CD4-positive, alpha-beta T cell treated with Interleukin-4 for 4 hours (primary cell): ENCODE measurements at places on chromosomes 7 and 10.

- no peak for DNase-seq
These were observed 10.3 kb upstream of the ADARB2 start for GRCh38 chr10:1747590-1748157.

GRCh38 chr10:126561921-126562680, 108.4 kb downstream of the C10orf90 start:
- no peak for DNase-seq

GRCh38 chr7:142876236-142876960, 9.1 kb downstream of the TRPV6 start:
- no peak for DNase-seq

DNA sequence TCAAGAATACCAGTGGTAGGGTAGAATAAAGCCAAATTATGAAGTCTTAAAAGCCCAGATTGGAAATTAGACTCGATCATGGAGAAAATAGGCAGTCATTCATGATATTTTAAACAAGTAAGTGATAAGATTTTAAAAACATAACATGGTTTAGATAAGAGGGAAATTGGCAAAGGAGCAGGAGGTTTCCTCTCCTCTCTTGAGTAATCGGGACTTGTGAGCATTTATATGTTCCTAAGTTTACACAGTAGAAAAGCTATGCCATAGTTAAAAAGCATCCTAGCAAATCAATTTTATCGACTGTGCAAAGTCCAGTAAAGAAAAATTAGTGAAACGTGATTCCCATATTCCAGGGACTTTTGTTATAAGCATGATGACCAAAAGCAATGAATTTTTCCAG, 313.2 kb downstream of the AHR start:
- DNase-seq, result no peak

GRCh38 chr10:100912605-100913469, at the start of gene SLF2:
Gene SLF2 (plus strand): TSS chr10:100912963. CDS start chr10:100913111, 148 bp downstream.
- DNase-seq, result peak; percentile 96

DNA sequence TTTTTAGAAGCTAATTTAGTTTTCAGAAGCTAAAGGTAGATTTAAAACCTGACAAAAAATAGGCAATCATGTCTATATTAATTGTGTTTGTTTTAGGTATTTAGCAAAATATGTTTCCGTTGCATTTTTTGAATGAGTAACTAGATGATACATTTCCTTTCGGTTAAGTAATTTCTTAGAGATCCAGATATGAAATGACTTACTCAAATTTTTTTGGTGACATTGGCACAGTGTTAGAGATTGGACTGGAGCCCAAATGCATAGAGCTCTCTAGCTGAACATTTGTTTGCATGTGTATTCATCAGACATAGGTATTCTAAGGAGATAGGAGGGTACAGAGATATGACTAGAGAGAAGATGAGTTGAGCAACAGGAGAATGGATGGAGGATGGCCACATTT, 1.9 kb downstream of the BUB3 start:
- DNase-seq, result no peak

DNA sequence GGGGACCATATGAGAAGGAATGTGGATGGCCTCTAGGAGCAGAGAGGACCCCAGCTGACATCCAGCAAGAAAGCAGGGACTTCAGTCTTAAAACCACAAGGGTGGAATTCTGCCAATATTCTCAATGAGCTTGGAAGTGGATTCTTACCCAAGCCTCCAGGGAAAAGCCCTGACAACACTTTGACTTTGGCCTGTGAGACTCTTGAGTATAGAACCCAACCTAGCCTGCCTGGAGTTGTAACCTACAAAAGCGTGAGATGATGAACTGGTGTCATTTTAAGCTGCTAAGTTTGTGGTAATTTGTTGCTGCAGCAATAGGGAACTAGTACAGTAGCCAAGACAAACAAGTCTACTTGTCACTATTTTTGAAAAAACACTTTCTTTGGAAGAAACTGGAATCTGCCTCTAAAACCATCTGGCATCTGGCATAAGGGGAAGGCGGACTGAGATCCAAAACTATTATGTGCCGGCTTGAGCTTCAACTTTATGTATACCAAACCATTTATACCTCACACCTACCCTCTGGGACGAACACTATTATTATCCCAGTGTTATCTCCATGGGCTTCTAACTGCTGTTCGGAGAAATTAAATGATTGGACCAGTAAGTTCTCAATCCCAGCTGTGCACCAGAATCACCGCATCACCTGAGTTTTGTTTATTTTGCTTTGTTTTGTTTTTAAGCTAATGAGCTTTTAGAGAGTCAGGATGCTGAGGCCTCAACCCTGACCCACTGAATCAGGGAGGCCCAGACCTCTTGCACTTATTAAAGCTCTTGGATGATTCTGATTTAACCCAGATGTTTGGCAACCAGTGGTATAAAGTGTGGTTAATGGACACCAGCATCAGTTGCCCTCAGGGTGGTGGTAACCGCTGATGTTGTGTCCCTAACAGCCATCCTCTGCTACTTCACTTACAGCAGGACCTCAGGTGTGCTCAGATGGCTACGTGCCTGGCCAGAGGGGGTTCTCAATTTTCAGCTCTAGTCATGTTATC, 83.0 kb downstream of the C1GALT1 start:
- no peak for DNase-seq

- DNase-seq, result no peak
These were observed 71.1 kb downstream of the PRKG1 start for GRCh38 chr10:51145375-51145774.

- DNase-seq, result no peak
These were observed 215.1 kb downstream of the STK31 start for GRCh38 chr7:23925088-23925487.
